ENCODE measurements at places on chromosomes 12 and 14.

GRCh38 chr12:57868851-57869268 lies 22.3 kb upstream of the CTDSP2 start:
- no peak for DNase-seq

DNA sequence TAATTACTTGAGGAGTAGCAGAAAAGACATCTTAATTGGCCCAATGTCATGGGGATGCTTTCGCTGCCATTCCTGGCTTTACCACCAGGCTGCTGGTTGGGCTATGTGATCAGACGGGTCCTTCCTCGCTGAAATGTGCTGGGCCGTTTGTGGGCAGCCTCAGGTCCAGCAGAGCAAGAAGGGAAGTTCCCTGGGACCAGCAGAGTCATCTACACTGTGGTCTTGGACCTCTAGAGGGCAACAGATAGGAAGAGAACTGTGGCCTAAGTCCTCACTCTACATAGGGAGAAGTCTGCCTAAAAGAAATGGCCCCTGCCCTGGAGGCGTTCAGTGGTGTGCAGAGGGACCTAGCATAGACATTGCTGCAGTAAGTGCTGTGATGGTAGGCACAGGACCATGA lies 10.9 kb downstream of the EVL start:
- DNase-seq: no peak

- no peak for DNase-seq
Measured at GRCh38 chr12:41819948-41820347, 324.7 kb downstream of the GXYLT1 start.

DNA sequence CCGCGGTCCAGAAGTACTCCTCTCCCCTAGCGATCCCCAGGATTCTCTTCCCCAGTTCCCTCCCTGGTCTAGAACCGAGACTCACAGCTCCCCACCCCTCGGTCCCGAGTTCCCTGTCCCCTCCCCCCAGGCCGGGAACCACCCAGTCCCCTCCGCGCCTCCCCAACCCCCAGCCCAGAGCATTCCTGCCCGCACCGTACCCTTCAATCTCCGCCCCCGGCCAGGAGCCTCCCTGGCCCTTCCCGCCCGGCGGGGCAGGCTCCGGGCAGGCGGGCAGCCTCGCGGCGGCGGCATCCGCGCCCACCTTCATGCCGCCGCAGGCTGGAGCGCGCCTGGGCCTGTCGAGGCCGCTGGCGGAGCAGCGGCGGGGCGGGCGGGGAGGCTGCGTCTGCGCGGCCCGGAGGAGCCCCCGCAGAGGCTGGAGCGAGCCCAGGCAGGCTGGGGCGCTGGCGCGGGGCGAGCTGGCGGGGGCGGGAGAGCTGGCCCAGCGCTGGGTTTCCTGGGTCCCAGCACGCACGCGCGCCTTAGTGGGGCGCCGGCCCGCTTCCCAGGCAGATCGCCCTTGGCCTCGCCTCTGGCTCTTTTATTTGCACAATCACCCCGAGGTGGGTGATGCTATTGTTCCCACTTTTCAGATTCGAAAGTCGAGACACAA lies 22.2 kb upstream of the GPR132 start:
- no peak for DNase-seq

GRCh38 chr14:37090026-37090425 lies 82.4 kb downstream of the SLC25A21 start:
- DNase-seq: no peak

GRCh38 chr12:55875704-55876467 lies 33.1 kb upstream of the MMP19 start:
- no peak for DNase-seq

GRCh38 chr14:92224358-92224954 lies 98.5 kb upstream of the SLC24A4 start:
- no peak for DNase-seq

DNA sequence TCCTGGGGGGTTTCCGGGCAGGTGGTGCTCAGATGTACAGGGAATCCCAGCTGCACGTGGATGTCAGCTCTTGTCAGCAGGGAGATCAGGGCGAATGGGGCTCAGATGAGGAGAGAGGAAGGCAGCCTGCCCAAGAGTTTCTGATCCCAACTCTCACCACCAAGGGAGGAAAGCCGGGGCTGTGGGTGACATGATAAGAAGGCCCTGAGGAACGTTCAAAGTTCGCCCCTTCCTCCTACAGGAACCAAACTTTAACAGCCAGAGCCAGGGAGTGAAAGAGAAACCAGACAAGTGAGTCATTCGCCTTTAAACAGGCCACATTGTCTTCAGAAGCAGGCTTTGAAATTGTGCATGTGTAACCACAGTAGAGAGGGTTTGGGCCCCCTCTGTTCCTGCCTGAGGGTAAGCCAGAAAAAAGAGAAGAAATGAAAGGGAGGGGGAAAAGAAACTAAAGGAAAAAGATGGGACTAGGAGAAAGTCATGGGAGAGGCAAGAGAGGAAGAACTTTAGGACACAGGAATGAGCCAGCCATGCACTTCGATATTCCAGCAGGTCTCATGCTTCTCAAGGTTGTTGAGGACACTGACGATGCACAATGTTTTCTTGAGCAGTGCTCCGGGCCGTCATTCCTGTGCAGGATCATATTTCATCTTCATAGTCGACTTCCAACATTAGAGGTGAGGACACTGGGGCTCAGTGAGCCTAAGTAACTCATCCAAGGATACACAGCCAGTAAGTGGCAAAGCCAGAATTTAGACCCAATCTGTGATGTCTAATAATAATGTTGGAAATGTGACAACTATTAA lies 691.4 kb upstream of the TBX3 start:
- DNase-seq: no peak

DNA sequence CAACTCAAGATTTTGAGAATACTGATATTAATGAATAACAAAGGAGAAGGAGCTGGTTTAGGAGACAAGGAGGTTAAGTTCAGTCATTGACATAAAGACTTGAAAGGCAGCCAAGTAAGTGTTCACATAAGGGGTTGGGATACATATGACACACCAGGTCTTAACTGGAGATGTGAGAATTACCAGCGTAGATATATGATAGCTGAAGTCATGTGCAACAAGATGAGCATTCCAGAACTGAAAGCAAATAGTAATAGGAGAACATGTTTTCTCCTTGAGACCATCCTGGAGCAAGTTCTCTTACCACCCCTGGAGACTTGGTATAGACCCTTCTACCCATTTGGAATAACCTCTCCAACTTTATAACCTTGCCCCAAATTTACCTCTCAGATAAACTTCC lies 43.3 kb upstream of the NPFF start:
- no peak for DNase-seq

- DNase-seq: no peak
Measured at GRCh38 chr14:39219075-39219499, 14.6 kb upstream of the MIA2 start.

DNA sequence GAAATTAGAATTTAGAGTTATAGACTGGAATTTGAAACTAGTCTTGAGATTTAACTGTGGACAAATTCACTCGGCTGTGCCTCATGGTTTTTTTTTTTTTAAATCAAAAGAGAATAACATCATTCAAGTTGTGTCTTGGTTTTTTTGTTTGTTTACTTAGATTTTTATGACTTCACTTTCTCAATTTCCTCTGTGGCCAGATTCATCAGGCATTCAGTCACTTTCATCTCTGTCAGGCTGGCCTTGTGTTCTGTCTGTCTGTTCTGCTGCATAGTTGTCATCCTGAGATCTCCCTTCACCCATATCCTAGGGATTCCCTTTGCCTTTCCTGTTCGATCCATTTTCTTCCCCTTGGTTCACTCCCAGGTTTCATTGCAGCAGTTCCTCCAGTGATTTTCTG lies 10.0 kb downstream of the MARK3 start:
- no peak for DNase-seq

DNA sequence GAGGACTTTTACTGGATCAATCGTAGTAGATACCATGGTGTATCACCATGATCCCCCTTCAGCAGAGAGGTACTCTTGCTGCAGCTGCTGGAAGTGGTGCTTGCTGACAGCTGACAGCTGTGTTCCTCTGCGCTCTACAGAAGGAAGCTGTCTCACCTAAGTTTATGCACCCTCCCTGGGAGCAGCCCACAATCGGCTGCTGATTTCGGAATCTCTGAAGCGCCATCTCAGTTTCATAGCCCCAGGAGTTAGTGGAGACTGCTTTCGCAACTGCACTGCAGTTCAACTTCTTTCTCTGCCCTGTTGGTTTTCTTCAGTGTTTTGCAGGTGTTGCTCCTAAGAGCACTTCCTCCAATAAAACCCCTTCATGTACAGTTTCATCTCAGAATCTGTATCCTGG lies 237.9 kb downstream of the PAWR start:
- no peak for DNase-seq

Data from stimulated activated CD4-positive, alpha-beta T cell treated with anti-CD3 and anti-CD28 coated beads, Interleukin-1b, Interleukin-23, amount 100 ng/mL, for 4 hours (primary cell).